ENCODE measurements at places on chromosomes 4 and X. TPM values are rescaled to one million over a fixed set of nuclear protein-coding genes. Genes with fewer than 3 reads are reported as not detected.

FREM3 gene
- total RNA-seq, result not detected

HERC3 gene
- total RNA-seq, result 26.1 TPM

GRCh38 chr4:43718369-43718768, 730.2 kb downstream of the KCTD8 start:
- DNase-seq, result no peak

DNA sequence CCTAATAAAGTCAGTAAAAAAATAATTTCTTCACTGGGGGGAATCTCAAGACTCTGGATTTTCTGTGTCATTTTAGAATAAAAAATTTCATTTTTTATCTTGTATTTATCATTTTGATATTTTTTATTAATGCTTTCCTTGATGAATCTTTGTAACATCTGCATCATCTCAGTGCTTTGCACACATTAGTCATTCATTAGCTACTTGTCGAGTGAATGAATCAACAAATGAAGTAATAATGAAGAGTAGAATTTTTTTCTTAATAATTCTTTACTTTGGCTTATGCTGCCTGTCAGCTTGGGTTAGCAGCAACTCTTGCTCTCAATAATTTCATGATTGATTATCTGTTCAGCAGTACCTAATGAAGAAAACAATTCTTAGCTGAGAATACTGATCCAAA, 530.8 kb downstream of the GRXCR1 start:
- no peak for DNase-seq

DNA sequence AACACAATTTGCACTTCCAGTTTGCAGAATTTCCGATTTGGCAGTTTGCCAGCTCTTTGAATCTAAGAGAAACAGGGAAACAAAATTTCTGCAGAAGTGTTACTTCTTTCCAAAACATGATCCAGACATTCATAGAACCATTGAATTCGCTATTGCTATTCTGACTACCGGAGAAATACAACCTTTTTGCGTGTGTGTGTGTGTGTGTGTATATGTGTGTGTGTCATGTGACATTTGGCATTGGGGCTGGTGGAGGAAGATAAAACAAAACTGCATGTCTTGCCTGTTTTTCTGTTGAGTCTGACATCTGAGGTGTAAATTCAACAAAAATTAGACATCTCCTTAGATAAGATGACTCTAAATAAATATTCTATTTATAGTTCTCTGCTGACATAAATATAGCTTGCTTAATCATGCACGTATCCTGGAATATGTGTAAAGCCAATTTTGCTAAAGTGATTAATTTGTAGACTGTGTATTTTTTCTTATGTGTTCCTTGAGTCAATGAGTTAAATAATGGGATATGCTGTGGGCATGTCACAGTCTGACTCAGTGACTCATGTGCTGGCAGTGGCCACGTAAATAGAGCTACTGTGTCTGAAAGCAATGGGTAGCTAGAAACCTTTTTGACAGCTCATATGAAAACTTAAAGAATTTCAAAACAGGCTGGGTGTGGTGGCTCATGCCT, 98.9 kb downstream of the HPGD start:
- DNase-seq, result peak; percentile 21

DNA sequence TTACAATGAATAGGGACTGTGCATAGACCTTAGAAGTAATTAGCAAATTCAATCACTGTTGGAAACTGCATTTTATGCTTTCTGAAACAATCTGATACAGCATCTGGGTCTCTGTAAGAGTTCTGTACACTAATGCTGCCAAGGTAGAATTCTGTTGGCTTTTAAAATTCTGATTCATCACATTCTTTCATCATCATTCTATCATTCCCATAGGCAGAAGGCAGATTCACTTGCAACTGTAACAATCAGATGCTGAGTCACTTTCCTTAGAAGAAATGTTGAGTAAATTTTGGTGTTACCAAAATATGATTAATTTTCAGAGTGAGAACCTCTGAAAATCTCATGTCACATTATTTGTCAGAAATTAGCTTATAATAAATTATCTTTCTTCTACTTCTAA, 267.2 kb downstream of the MAPK10 start:
- no peak for DNase-seq

GRCh38 chr4:2247128-2248043, 5.5 kb upstream of the HAUS3 start:
- peak; percentile 14 for DNase-seq

DNA sequence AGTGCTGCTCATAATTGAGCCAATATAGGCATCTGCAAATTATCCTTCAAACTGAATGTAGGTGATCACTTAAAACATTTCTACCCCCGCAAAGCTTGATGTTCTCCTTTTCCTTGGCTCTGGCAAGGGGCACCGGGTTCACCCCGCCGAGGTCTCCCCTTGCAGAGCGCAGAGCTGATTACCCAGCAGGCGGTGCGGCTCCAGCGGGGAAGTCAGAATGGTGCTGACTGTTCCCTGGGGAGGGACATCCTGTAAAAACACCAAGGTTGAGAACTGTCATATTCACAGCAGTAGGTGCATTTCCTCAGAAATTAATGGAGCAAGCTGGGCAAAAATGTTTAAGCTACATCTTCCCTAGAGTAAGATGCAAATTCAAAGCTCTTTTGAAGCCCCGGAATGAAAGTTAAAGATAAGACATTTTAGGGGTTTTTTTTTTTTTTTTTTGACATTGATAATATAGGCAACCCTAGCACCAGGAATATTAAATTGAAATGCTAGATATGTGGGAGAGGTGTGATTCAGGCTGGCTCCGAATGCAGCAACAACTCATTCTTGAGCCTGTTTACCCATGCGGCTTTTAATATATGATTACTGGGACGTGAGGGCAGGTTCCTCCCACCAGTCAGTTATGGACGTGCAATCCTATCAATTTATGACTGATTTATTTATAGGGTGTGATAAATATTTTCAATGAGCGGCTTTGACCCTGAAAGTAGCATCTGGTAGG, 767.3 kb upstream of the TENM3 start:
- DNase-seq, result no peak

DNA sequence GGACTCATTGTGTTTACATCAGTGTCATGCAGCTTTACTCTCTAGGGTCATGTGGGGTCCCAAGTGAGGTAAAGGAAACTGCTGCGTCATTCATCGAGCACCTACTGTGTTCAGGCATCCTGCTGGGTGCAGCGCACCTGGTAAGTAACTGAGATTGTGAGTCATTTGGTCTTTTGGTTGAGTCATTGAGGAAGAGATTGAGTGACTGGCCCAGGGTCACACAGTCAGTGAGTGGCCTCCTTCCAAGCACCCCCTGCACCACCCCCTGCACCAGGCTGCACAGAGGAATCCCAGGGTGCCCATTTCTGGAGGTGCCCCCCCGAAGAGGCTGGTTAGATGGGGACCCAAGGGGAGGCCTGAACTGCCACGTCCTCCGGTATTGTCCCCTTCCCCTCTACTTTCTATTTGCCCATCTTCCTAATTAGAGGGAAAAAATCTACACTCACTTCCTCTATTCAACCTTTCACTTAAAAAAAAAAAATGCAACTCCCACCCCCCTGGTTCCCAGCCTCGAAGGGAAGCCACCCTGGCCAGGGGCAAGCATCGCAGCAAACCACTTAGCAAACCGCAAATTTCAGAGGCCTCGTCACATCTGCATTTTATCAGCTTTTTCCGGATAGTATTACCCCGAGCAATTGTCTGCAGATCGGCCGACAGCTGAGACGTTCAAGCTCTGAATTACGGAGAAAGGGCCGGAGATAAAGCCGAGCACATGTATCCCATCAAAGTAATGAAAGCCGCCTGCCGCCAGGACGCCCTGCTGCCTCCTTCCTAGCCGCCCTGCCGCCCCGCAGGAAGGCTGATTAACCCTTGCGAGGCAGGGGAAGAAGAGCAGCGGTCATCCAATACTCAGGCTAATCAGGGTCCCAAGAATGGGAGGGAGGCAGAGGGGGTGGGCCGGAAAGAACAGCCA, 96.3 kb upstream of the MSX1 start:
- peak; percentile 27 for DNase-seq

DNA sequence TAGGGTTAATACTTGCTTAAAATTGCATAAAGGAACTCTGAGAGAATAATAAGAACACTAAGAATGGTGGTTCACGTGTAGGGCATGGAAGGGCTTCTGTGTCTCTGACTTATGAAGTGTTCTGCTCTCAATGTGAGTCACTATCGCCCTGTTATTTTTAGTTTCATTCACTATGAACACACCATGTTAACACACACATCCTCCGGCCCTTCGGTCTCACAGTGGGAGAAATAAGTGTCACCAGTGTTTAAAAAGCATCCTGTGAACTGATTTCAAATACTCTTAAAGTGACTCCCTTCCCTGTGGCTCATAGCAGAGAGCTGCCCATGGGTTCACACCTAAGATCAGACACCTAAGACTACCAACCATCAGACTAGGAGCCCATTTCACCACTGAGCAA, 33.8 kb upstream of the FGFBP2 start:
- no peak for DNase-seq

ERVMER34-1 gene
- total RNA-seq, result not detected

- no peak for DNase-seq
Measured at GRCh38 chrX:101080326-101081124, 1.8 kb downstream of the TMEM35A start.

- no peak for DNase-seq
Measured at GRCh38 chr4:37001688-37002436, 242.7 kb upstream of the NWD2 start.

DNA sequence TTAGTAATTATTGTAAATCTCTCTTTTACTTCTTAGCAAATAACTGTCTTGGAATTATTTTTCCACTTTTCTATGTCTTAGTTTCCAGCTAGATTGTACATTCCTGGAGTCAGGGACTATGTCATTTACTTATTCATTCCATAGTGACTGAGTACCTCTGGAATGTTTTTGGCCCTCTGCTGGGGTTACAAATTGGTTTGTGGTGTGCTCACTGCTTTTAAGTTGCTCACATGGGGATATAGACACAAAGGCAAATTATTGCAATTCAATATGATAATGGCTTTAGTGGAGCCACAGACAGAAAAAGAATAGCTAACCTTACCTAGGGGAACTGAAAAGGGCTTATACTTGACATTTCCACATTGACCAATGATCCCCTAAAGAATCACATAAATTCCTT, 63.7 kb upstream of the PDGFRA start:
- no peak for DNase-seq

GRCh38 chrX:135411893-135412292, 9.9 kb upstream of the SMIM10L2A start:
- no peak for DNase-seq

DGKK gene
- total RNA-seq, result not detected

DNA sequence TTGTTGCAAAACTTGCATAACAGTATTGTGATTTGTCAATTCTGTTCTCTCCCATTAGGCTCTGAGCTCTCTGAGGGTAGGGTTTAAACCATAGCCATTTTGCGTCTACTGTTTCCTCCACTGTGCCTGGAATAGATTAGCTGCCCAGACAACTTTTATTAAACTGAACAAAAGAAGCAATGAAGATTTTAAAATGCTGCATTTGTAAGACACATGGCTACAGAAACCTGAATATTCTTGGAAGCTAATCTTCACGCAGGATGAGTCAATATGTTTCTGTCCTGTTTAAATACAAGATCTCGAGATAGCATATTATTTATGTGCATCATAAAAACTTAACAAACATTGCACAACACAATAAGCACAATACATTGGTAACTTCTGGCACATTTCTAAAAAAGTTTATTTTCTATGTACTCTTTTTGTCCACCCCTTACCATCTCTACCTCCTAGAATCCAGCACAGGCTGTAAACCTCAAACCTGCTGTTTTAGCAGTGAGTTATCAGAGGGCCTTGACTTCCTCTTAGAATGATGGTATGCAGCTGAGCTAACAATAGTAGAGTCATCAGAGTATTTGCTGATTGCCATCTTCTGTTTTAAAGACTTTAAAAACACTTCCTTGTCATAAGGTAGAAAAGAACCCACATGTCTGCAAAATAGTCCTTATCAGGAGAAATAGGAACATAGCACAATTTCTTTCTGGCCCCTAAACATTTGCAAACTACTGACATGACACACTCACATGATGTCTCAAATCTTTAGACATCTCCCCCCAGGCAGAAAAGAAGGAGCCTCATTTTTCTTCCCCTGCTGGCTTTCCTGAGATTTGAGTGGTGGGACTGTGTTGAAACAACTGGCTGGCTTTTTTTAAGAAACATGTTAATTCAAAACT, 10.6 kb upstream of the CCNG2 start:
- no peak for DNase-seq

ETDB gene
- total RNA-seq, result not detected

- DNase-seq, result peak; percentile 69
Measured at GRCh38 chr4:78644744-78645330, 93.3 kb downstream of the ANXA3 start.

DNA sequence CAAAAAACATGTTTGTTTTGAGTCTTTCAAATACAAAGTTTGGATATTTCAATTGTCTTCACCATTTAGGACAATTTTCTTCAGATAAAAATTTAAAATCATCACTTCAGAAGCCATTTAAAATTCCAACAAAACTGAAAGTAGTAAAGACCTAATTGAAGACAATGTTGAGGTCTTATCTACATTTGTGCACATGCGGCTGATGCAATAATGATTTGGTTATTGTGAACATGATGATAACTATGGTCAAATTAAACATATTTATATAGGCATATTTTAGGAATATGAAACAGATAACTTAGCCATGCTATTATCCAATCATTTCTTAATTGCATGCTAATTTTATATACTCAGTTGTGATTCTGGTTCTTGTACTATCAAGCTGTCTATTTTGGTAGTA, 407.5 kb downstream of the GALNTL6 start:
- DNase-seq, result no peak

DNA sequence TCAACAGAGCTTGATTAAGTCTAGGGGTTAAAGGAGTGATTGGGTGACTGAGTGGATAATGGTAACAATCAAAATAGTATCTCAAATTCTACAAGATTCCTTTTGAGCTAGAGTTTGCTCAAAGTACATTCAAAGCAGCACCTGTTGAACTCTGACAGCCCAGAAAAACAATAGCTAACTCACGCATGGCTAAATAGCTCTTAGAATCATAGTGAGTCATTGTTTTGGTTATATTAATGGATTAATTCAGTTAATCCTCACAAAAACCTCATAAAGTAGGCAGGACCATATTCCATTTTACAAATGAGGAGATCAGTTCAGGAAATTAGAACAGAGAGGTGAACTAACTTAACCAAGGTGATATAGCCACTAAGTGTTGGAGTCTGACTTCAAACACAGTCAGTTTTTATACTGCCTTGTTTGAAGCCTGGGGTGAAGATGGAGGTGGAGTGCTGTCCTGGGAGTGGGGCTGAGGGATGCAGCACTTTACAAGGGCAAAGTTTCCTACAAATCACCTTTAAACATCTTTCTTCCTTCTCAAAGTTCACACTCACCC, 35.9 kb upstream of the PPM1K start:
- DNase-seq, result no peak

GRCh38 chr4:176276710-176277109, 7.7 kb upstream of the ASB5 start:
- DNase-seq, result no peak

DNA sequence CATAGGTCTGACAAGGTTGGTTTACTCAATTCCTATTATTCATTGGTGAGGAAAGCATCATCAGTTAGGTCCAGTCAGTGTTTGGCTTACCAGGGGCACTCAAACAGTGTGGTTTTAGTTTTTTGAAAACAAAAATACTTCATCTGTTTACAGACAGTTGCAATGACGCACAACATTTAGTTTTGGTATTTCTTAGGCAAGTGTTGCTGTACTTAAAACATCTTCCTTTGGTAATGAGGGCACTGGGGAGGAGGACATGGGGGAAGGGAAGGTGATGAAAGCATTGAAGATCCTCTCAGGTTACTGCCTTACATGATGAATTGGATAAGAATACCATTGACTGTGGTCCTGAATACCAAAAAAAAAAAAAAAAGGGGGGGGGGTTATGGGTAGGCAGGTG, 93.7 kb upstream of the MAOA start:
- DNase-seq, result no peak

- no peak for DNase-seq
Measured at GRCh38 chr4:104896660-104897645, 249.7 kb upstream of the TET2 start.
